Fibroblast of skin of right quadriceps (primary cell): ENCODE measurements at places on chromosomes 5 and 9.

- no peak for DNase-seq
These were observed 25.6 kb downstream of the DUSP1 start for GRCh38 chr5:172745406-172745805.

DNA sequence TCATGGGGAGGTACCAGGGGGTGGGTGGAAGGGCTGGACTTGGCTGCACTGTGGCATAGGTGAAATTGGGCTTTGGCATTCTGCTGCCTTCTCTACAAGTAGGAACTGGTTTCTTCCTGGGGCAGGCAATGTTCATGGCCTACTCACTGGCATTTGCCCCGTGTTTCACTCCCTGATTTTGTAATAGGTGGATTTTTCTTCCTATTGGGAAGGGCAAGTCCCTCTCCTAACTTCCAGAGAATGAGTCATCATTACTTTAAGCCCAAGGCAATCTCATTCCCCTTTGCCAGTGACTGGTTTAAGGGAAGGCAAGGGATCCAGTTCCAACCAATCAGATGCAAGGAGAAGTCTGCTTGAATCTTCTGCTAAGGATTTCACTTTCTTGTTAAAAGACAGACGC is 67.9 kb upstream of the ANKRD55 start:
- no peak for DNase-seq

- peak; percentile 68 for DNase-seq
These were observed 72.8 kb downstream of the STARD4 start for GRCh38 chr5:111439473-111440075.

- DNase-seq: no peak
These were observed 10.7 kb downstream of the PHYKPL start for GRCh38 chr5:178221853-178222252.

GRCh38 chr9:70566751-70567150 is 152.3 kb upstream of the KLF9 start:
- no peak for DNase-seq

DNA sequence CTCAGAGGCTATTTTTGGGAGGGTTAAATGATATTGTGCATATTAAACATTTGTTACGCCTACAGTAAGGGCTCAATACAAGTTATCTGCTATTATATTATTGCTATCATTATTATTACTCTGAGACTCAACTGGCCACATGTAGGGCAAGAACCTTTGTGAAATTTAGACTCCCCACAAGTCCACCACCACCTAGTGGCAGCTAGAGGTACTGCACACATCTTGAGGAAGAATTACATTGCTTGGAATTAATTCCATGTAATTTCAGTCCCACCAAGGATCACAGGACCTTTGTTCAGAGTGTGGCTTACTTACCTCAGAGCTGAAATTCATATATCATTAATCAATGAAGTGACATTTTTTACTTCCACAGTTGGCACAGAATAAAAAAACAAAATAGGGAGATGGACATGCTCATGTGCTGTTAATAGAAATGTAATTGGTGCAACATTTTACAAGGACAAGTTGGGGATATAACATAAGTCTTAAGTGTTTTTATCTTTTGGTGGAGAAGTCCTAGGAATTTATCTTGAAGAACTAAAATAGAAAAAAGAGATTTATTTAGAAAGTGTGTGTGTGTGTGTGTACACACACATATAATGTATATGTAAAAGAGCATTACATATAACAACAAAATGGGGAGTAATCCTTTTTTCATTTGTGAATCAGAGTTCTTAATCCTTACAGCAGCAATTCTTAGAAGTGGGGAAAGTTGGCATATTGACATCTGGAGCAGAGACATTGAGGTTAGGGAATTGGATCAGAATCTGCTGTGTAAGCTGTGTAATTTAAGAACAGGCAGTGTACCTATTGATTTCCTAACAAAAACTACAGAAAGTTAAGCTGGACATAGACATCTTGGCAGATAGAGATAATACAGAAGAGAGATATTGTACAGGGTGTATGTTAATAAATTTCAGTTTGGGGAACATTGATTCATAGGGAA is 11.2 kb downstream of the MSANTD3 start:
- peak; percentile 74 for DNase-seq

DNA sequence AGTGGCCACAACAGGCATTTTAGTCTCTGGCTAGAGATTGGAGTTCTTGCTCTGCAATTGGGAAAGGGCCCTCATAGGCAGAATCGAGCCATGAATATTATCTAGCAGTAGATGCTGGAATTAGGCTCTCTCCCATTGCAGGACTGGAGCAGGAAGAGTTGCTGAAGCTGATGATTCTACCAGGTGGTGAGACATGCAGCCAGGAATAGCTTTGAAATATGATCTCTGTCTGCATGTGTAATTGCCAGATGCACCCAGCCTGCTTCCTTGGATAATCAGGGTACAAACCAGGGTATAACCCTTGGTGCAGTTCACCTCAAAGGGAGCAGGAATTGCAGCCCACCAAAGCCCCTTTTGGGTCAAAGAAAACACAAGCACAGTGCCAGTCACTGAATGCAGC is 211.4 kb upstream of the FTMT start:
- DNase-seq: no peak

- no peak for DNase-seq
These were observed 641.1 kb downstream of the ISL1 start for GRCh38 chr5:52024359-52024758.

- DNase-seq: peak; percentile 54
These were observed 342.2 kb upstream of the RFX3 start for GRCh38 chr9:3868012-3868411.

- no peak for DNase-seq
These were observed 166.5 kb downstream of the MAPKAP1 start for GRCh38 chr9:125540497-125540896.

DNA sequence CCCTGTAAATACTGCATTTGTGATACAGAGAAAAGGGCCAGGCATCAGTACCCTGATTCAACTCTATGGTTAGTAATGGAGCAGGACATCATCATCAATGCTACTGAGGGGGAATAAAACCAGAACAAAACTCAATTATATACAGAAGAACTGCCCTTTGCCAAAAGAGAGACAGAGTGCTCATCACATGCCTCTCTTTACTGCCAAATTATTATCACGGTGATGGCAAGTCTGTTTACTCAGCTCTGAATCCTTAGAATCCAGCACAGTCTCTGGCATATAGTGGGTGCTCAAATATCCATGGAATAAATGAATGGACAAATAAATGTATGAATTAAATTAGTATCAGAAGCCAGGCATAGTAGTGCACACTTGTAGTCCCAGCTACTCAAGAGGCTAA is 130.2 kb downstream of the TTC39B start:
- no peak for DNase-seq

DNA sequence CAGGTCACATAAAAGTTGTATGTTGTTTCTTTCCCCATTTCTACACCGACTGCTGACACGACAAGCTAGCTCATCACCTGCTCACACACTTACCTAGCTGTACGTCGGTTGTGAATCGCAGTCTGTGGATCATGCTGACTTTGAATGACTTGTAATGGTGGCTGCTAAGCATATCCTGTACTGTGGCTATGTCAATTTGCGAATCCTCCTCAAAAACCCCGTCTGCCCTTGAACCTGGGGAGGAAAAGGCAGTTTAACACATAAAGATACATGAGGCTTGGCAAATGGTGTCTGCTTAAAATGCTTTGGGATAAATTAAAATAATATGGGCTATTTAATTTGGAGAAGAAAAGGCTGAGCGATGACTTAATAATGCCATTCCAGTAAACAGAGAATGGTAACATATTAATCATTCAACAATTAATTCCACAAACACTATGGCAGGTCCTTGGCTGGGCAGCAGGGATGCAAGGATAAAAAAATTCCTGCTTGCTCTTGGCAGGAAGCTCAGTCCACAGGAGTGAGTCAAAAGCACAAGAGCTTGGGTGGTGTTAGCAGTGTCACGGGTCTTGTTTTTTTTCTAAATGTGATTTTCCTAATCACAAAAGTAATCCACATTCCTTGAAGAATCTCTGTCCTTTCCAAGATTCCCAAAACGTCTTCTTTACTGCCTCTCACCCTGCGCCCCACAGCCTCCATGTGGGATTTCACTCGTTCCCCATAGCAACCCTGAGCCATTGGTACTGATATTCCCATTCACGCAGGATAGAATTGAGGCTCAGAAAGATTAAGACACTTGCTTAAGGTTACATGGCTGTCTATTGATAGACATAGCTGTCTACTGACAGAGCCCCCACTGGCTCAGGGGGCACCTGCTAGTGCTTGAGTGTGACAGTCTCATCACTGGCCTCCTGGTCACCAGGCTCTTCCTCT is 222.4 kb downstream of the MAPKAP1 start:
- DNase-seq: peak; percentile 90

GRCh38 chr5:26034813-26035212 is 1003.6 kb downstream of the CDH9 start:
- DNase-seq: no peak

DNA sequence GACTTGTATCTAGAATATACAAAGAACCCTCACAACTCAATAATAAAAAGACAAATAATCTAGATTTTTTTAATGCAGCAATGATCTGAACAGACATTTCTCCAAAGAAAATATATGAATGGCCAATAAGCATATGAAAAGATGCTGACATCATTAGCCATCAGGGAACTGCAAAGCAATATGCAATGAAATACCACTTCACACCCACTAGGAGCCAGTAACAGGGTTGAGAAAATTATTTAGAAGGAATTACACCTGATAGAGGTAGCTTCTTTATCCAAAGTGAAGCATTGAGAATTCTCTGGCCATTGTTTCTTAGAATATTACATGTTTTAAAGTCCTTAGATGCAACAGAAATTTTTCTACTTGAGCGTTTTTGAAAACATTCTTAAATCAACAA is 316.9 kb downstream of the KCNN2 start:
- DNase-seq: no peak

DNA sequence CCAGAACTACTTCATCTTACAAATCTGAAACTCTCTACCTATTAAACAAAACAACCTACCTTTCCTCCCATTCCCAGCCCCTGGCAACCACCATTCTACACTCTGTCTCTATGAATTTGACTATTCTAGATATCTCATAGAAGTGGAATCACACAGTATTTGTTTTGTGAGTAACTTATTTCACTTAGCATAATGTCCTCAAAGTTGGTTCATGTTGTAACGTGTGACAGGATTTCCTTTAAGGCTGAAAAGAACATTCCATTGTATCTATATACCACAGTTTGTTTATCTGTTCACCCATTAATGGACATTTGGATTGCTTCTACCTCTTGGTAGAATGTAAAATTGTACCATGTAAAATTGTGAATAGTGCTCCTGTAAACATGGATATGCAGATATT is 70.1 kb upstream of the NXNL2 start:
- DNase-seq: no peak

GRCh38 chr5:93462916-93463315 is 118.1 kb downstream of the NR2F1-AS1 start:
- no peak for DNase-seq

GRCh38 chr9:115999498-115999897 is 154.1 kb upstream of the PAPPA start:
- DNase-seq: peak; percentile 70

DNA sequence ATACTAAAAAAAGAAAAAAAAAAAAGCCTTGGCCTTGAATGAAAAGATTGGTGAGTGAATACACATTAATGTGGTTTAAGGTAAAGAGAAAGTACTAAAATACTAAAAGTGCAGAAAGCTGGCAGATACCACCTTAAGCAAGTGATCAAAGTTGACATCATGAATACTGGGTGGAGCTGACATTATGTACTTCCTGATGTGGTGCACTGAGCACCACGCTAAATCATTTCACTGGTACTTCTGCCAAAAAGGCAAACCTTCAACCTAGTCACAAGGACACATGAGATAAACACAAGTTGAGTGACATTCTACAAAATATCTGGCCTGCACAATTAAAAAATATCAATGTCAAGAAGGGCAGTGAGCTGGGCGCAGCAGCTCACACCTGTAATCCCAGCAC is 33.8 kb upstream of the PANK3 start:
- no peak for DNase-seq
